ENCODE measurements at places on chromosomes 6 and 20. TPM values are rescaled to one million over a fixed set of nuclear protein-coding genes. Genes with fewer than 3 reads are reported as not detected.

The CRISP3 gene
- polyA plus RNA-seq = not detected

The COL10A1 gene
- polyA plus RNA-seq = not detected

The LRRC1 gene
- 19.4 TPM for polyA plus RNA-seq

The MOCS1 gene
- 4.6 TPM for polyA plus RNA-seq

The ENPP4 gene
- 19.7 TPM for polyA plus RNA-seq

The MCCD1 gene
- polyA plus RNA-seq = not detected

The THBD gene
- polyA plus RNA-seq = not detected

The LTB gene
- polyA plus RNA-seq = not detected

The SHLD1 gene
- 12.4 TPM for polyA plus RNA-seq

The SLC35A1 gene
- 63.0 TPM for polyA plus RNA-seq

The HDDC2 gene
- polyA plus RNA-seq = 72.1 TPM

The AURKA gene
- polyA plus RNA-seq = 4.7 TPM

The HSPA12B gene
- polyA plus RNA-seq = not detected

The GDAP1L1 gene
- 216 TPM for polyA plus RNA-seq

The CST5 gene
- polyA plus RNA-seq = not detected

The TPBG gene
- polyA plus RNA-seq = 31.0 TPM

The TRIM10 gene
- not detected for polyA plus RNA-seq

The PAX1 gene
- not detected for polyA plus RNA-seq

The DEFB113 gene
- not detected for polyA plus RNA-seq

The TM9SF4 gene
- 17.8 TPM for polyA plus RNA-seq

The DPPA5 gene
- polyA plus RNA-seq = not detected

The SIRPA gene
- 6.7 TPM for polyA plus RNA-seq

The OPRM1 gene
- polyA plus RNA-seq = 1.5 TPM

The ZC2HC1B gene
- polyA plus RNA-seq = 0.34 TPM

Data from neural cell (in vitro differentiated cells).